Heart right ventricle (tissue), 16 donors: ENCODE measurements at places on chromosomes 3 and 15. TPM values are rescaled to one million over a fixed set of nuclear protein-coding genes. Genes with fewer than 3 reads are reported as not detected.

DNA sequence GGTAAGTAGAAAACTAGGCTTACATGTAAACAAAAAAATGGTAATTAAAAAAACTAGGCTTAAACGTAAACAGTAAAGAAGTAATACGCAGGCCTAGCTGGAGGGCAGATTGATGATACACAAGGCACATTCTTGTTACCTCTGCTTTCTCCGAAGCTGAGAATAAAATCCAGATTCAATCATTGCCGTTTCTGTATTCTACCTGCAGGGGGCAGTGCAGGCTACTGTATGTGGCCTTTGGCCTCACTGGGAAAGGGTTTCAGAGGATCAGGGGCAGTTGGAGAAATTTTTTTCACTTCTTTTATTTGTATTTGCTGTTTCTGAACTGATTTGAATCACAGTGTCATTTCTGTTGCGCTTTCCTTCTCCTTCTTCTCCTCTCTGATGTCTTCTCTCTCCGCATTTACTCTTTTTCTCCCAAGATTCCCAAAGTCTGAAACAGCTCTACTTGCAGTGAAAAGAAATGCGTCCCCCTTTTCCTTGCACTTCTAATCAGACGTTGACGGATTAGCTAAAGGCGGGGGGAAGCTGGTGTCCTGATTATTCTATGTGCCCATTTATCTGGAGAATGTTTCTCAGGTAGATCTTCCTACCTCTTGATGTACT lies 67.1 kb upstream of the MCTP2 start:
- no peak for DNase-seq

- no peak for DNase-seq
Measured at GRCh38 chr15:77667338-77668234, 34.9 kb upstream of the LINGO1 start.

DNA sequence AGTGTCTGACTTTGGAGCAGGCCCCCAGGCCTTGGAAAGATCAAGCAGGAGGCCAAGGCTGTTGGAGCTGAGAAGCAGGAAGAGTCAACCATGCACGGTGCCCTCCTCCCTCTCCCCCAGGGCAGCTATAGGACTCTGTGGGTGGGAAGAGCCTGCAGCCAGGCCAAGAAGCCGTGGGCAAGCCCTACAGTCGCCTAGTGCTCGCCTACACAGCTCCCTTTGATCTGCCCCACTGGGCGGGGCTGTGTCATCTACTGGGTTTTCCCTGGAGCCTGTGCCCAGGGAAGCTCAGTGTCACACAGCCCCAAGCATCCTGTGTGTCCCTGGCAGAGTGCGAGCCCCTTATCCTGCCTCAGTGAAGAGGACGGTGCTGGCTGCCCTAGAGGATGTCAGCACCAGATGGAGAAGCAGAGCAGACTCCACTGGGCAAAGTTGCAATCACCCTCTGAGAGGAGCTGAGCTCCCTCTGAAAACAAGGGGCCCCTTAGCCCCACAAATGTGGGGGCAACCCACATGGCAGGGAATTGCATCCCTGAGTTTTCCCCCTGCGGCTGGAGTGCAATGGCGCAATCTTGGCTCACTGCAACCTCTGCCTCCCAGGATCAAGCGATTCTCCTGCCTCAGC lies 72.2 kb downstream of the KLF13 start:
- DNase-seq = no peak

The CRABP1 gene
- not detected for total RNA-seq

DNA sequence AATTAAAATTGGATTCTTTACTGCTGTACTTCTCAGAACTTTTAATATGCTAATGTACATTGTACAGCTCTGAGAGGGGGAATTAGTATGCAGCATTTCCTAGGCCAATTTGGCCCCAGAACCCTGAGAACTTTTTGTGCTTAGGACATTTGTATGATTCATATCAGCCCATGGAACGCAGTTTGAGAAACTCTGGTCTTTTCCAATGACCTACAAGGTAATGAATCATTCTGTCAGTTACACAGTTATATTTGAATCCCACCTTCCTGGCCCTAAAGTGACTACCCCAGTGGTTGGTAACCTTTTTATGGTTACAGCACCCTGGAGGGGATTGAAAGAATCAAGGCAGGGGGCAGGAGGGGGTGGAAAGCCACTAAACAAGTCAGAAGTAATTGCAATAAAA lies 25.6 kb upstream of the KBTBD12 start:
- no peak for DNase-seq

- no peak for DNase-seq
Measured at GRCh38 chr3:169552533-169552932, 111.0 kb downstream of the MECOM start.

DNA sequence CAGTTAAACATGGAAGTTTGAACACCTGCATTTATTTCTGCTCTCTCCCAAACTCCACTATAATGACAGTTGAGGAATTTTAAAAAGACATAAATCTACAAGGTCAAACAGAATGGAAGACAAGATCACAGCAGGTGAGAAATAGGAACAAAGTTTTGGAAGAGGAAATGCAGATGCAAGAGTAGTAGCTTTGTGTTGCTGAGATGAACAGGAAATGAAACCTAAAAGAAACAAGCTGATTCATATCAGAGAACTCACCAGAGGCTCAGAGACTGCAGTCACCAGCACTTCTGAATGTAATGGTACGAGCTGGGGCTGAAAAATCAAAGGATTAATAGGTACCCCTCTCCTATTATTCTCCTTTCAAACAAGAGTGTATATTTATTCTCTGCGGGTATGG lies 459.9 kb downstream of the RAP2B start:
- DNase-seq = no peak

- no peak for DNase-seq
Measured at GRCh38 chr15:90241343-90242192, 7.6 kb downstream of the GDPGP1 start.

The PIGZ gene
- 7.1 TPM for total RNA-seq

- DNase-seq = no peak
Measured at GRCh38 chr15:70061696-70062270, 35.9 kb downstream of the TLE3 start.

GRCh38 chr15:37425541-37425940 lies 325.2 kb upstream of the MEIS2 start:
- DNase-seq = no peak
